A549 treated with Hydrocortisone at 1 μM for 4 hours (cell line): ENCODE measurements at places on chromosomes 2 and 18. TPM values are rescaled to one million over a fixed set of nuclear protein-coding genes. Genes with fewer than 3 reads are reported as not detected.

TNFAIP6 gene
- 0.77 to 1.3 TPM (median 1.0 TPM) in 5 replicates for total RNA-seq

CPO gene
- total RNA-seq = not detected in 5 replicates

PIEZO2 gene
- total RNA-seq = 0.40 to 1.1 TPM (median 0.57 TPM) in 5 replicates

SPP2 gene
- total RNA-seq = not detected in 5 replicates

ALPI gene
- total RNA-seq = 0.05 TPM in 2 of 5 replicates, not detected in the others

UGT1A5 gene
- total RNA-seq = 0.08 to 0.13 TPM in 2 of 5 replicates, not detected in the others

VWC2L gene
- not detected in 5 replicates for total RNA-seq

ARHGAP15 gene
- not detected in 5 replicates for total RNA-seq

LINC00305 gene
- not detected in 5 replicates for total RNA-seq

DYSF gene
- 0.53 to 0.99 TPM (median 0.56 TPM) in 5 replicates for total RNA-seq

RNF103 gene
- 54.4 to 72.8 TPM (median 62.7 TPM) in 5 replicates for total RNA-seq

SP100 gene
- total RNA-seq = 25.1 to 31.2 TPM (median 27.8 TPM) in 5 replicates

DLX2 gene
- total RNA-seq = 0.29 to 0.66 TPM (median 0.59 TPM) in 5 replicates

CNDP1 gene
- not detected in 5 replicates for total RNA-seq

NEB gene
- 0.20 to 0.47 TPM (median 0.36 TPM) in 5 replicates for total RNA-seq

HOXD13 gene
- 0.13 to 0.26 TPM (median 0.15 TPM) in 5 replicates for total RNA-seq

SCN9A gene
- 1.9 to 4.9 TPM (median 4.1 TPM) in 5 replicates for total RNA-seq

ALLC gene
- 0.07 TPM in 1 of 5 replicates, not detected in the others for total RNA-seq

CHST9 gene
- total RNA-seq = not detected in 5 replicates

FRZB gene
- total RNA-seq = 0.03 to 0.10 TPM (median 0.08 TPM) in 5 replicates

SULT1C4 gene
- 0.07 TPM in 1 of 5 replicates, not detected in the others for total RNA-seq

LDLRAD4 gene
- 1.4 to 2.5 TPM (median 1.7 TPM) in 5 replicates for total RNA-seq

NXPH2 gene
- total RNA-seq = not detected in 5 replicates

SCG2 gene
- 0.90 to 1.3 TPM (median 0.98 TPM) in 5 replicates for total RNA-seq

MBD1 gene
- 31.4 to 35.1 TPM (median 33.0 TPM) in 5 replicates for total RNA-seq

DQX1 gene
- total RNA-seq = 0.03 to 0.10 TPM (median 0.07 TPM) in 4 of 5 replicates, not detected in the other

OTX1 gene
- 3.1 to 4.0 TPM (median 3.6 TPM) in 5 replicates for total RNA-seq

GATA6 gene
- total RNA-seq = 1.4 to 1.7 TPM (median 1.4 TPM) in 5 replicates

SGPP2 gene
- total RNA-seq = 0.48 to 0.59 TPM (median 0.56 TPM) in 5 replicates

ABCB11 gene
- 0.02 to 0.13 TPM (median 0.03 TPM) in 5 replicates for total RNA-seq

DTYMK gene
- total RNA-seq = 110 to 151 TPM (median 135 TPM) in 5 replicates

GPR35 gene
- 0.61 to 0.90 TPM (median 0.87 TPM) in 5 replicates for total RNA-seq

GPR17 gene
- total RNA-seq = 0.11 TPM in 1 of 5 replicates, not detected in the others

ACMSD gene
- total RNA-seq = not detected in 5 replicates

ABCG8 gene
- 0.01 TPM in 1 of 5 replicates, not detected in the others for total RNA-seq

IKZF2 gene
- 0.05 to 0.37 TPM (median 0.27 TPM) in 5 replicates for total RNA-seq

CFAP65 gene
- total RNA-seq = 0.07 to 0.29 TPM (median 0.20 TPM) in 5 replicates

SIX2 gene
- 1.5 to 2.1 TPM (median 1.6 TPM) in 5 replicates for total RNA-seq

DSG1 gene
- total RNA-seq = not detected in 5 replicates
